Kidney glomerular epithelial cell (primary cell): ENCODE measurements at places on chromosomes 3 and 15.

DNA sequence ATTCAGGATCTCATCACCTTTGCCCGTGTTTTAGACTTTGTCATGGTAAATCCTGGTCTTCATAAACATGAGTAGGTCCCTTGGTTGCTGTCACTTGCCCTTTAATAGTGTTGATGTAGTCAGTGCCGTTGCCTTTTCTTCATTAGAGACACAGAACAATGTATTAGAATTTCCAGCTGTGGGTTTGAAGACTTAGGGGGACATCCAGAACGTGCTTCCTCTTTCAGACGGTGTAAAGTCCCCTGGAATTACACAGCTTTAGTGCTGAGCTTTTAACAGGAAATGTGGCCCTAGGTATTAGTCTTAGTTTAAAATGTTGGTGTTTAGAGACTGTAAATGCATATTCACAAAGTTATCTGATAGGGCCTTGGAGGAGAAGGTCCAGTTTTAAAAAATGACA, 8.8 kb upstream of the LRCH3 start:
- DNase-seq: no peak

- DNase-seq: no peak
Measured at GRCh38 chr3:32712506-32713055, 27.6 kb downstream of the CNOT10 start.

GRCh38 chr3:167162083-167162482, 218.0 kb downstream of the ZBBX start:
- DNase-seq: no peak

- no peak for DNase-seq
Measured at GRCh38 chr3:39755100-39755499, 54.3 kb upstream of the MYRIP start.

GRCh38 chr3:123140550-123140949, 61.2 kb upstream of the SEC22A start:
- no peak for DNase-seq

GRCh38 chr15:66955001-66955516, 110.3 kb upstream of the SMAD3 start:
- DNase-seq: no peak

- no peak for DNase-seq
Measured at GRCh38 chr3:197325773-197326172, 27.4 kb upstream of the DLG1 start.

DNA sequence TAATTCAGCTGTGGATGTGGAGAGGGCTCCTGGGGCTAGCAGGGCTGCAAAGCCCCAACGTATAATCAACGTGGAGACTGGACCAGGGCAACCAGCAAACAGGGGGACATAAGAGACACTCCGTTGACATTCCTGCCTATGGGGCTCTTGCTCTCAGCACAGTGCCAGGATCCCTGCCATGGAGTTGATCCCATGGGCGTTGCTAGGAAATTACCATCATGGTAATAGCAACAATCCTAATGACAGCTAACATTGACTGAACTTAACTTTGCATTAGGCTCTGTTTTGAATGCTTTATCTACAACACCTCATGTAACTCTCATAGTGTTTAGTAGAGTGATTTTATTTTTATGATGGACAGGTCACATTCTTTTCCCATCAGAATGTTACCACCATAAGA, 16.9 kb downstream of the GASK1A start:
- no peak for DNase-seq

DNA sequence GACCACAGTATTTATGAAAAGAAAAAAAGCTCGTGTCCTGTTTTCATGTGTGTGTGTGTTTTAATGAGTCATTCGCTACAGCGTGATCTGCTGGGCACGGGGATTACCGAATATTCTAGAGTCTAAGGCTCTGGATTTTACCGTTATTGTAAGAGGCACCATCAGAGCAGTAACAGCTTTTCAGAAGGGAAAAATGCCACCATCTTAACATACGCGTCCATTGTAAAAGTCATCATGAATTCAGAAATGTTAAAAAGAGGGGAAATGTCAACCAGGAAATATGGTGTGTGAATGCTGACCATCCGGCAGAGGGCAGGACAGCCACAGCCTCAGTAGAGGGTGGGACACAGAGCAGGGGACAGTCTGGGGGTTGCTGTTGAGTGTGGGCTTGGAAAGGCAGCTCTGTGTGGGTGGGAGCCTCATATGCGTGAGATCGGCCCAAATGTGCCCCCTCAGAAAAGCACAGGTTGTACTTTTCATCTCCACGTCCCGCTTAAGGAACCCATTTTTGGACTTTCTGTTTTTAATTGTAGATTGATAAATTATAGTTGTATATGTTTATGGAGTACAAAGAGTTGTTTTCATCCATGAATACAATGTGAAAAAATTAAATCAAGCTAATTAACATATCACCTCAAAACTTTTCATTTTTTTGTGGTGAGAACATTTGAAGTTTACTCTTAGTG, 69.6 kb downstream of the ASB7 start:
- no peak for DNase-seq

- no peak for DNase-seq
Measured at GRCh38 chr3:16277471-16277870, 12.5 kb downstream of the OXNAD1 start.

DNA sequence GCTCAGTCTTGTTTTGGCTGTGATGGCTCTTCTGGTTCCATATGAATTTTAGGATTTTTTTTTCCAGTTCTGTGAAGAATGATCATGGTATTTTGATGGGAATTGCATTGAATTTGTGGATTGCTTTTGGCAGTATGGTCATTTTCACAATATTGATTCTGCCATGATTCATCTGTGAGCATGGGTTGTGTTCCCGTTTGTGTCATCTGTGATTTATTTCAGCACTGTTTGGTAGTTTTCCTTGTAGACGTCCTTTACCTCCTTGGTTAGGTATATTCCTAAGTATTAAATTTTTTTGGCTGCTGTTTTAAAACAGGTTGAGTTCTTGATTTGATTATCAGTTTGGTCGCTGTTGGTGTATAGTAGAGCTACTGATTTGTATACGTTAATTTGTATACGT, 18.5 kb downstream of the TCF12 start:
- no peak for DNase-seq

- DNase-seq: no peak
Measured at GRCh38 chr3:71582612-71583565, 639 bp downstream of the FOXP1 start.

- no peak for DNase-seq
Measured at GRCh38 chr3:183873914-183874313, 10.8 kb downstream of the PARL start.

- no peak for DNase-seq
Measured at GRCh38 chr3:146468234-146468633, 1.1 kb downstream of the PLSCR2 start.

GRCh38 chr15:67524235-67524634, 3.3 kb downstream of the C15orf61 start:
- peak; percentile 20 for DNase-seq

DNA sequence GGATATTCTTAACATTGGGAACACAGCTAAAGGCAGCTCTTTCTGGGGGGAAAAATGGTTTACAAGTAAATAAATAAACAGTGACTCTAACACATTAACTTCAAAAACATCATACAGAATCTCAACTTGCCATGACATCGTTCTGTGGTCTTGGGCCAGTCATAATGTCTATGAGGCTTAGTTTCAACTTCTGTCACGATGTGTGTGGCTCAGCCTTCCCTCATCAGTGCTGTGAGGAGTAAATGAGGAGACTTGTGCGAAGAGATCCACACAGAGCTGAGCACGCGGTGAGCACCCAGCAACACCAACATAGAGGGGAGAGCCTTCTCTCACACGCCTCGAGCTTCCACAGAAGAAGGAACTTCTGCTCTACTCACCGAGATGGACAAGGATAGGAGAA, 49.0 kb downstream of the DZIP1L start:
- DNase-seq: no peak

DNA sequence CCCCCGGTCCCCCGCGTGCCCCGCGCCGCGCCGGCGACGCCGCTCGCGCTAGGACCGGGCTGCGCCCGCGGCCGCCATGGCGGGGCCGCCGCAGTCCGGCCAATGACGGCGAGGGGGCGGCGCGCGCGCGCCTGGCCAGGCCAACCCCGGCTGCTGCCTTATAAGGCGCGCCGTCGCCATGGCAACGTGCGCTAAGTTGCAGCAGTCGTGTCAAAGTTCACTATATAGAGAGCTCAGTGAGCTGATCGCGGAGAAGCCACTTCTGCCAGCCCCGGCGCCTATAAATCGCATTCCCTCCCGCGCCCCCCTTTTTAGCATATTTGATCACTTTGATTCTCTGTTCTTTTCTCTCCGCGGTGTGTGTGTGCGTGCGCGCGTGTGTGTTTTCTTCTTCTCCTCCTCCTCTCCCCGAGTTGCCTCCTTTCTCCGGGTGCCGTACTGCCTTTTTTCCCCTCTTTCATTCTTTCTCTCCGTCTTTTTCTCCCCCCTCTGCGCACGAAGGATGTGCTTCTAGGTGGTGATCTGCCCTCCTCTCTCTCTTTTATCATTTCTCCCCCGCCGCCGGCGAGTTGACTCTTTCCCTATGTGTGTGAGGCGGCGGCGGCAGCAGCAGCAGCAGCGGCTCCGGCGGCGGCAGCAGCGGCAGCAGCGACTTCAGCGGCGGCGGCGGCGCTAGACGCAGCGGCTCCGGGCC, at the start of gene NR2F2:
Gene NR2F2, plus strand, starts transcription at position 251 of the 694 bp plus-strand sequence. CDS start 1,406 bp downstream, outside the sequence.
- peak; percentile 97 for DNase-seq

- DNase-seq: no peak
Measured at GRCh38 chr15:86852741-86853140, 773.1 kb downstream of the AGBL1 start.

- no peak for DNase-seq
Measured at GRCh38 chr3:46811615-46812236, 51.5 kb downstream of the MYL3 start.

DNA sequence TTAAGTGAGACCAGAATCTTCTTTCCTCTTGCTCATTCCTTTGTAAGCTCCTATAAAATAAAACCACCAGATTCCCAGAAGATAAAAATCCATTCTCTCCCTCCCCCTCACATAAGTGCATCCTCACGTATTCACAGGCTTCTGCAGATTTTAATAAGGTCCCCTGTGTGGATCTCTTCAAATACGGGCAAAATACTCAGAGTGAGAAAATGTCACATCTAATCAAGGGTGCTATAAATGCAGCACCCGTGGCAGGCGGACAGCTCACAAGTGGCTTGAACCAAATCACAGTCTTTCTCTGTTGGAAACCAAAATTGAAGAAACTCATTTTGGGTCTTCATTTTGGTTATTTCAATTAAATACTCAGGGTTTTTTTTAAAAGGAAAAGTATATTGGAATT, 212.9 kb upstream of the CMC1 start:
- DNase-seq: no peak

GRCh38 chr3:157500232-157500631, 3.0 kb downstream of the VEPH1 start:
- no peak for DNase-seq

GRCh38 chr3:4750306-4750968, 228.8 kb upstream of the BHLHE40 start:
- DNase-seq: peak; percentile 63

DNA sequence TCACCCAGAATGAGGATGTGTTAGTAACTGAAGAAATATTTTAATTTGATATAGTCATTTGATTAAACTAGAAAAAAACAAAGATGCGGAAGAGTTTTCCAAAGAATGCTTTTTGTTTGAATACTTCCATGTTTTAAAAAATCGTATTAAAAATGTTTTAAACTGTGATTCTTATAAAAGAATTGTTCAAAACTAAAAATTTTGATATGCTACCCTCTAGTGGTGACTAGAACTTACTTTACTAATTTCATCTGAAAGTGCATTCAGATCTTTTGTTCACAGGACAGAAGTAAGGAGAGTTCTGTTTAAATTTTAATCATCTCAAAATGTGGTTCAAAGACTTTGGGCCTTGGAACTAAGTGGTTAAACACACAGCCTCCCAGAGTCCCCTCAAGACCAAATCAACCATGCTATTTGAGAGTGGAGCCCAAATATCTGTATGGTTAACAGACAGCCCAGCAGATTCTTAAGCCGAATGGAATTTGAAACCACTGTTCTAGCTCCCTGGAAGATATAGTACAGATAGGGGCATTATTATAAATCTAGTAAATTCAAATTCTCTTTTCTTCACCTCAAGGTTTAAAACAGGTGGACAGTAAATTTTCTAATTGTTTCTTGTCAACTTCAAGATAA, 45.2 kb upstream of the SYNPR start:
- DNase-seq: peak; percentile 13

DNA sequence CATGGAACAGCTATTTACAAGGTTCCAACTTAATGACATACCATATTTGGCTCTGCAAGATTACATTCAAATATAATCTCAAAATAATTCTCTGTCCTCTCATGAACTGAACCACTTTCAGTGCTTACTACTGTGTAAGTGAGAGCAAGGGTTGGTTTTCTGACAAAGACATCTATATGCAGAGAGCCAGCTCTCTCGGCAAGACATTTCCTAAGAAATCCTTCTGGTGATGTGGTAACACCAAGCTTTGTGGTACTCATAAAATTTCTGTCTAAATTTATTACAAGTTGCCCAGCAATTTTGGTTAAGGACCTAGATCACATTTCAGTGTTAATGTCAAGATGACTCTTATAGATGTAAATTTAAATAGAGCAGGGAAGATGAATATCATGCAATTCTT, 184.9 kb downstream of the GAP43 start:
- DNase-seq: no peak

DNA sequence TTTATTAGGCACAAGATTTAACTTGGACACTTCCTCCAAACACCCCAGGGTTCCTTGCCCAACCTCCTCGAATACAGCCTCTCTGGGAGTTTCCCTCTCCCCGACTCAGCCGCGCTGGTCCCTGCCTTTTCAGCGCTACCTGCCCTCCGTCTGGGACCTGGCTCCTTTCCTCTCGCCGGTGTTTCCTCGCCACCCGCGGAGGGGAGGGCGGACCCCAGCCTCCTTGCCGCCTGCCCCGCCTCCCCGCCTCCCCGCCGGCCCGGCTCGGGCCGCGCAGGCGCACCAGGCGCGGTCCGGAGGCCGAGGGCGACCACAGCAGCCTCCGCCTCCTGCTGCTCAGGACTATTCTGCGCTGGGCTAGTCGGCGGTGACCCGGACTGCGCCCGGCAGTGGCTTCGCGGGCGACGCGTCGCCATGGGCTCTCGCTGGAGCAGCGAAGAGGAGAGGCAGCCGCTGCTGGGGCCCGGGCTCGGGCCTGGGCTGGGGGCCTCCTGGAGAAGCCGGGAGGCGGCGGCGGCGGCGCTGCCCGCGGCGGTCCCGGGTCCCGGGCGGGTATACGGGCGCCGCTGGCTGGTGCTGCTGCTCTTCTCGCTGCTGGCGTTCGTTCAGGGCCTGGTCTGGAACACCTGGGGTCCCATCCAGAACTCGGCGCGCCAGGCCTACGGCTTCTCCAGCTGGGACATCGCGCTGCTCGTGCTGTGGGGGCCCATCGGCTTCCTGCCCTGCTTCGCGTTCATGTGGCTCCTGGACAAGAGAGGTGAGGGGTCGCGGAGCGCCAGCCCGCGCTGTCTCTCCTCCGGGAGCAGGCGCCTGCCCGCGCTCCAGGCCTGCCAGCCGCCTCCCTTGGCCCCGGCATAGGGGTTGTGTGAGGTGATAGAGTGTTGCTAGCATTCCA, at the start of gene SLC49A4:
Gene SLC49A4, plus strand, starts transcription at position 291 of the 895 bp plus-strand sequence. Its CDS starts 124 bp downstream, at position 415.
- no peak for DNase-seq

DNA sequence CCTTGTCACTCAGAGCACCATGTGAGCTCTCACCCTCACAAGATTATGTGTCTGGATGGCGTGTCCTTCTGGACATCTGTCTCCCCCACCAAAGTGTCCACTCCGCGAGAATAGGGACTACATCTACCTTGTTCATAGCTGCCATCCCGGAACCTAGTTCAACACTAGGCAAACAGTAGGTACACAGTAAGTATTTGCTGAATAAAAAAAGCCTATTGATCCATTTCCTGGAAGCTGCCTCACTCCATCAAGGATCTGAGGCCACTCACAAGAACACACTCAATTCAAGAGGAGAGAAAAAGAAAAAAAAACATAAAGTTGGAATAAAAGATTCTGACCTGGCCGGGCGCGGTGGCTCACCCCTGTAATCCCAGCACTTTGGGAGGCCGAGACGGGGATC, 11.2 kb upstream of the ALAS1 start:
- no peak for DNase-seq
